ENCODE measurements at places on chromosomes 4 and X.

- DNase-seq = no peak
These were observed 121.1 kb downstream of the GLRA3 start for GRCh38 chr4:174707902-174708301.

DNA sequence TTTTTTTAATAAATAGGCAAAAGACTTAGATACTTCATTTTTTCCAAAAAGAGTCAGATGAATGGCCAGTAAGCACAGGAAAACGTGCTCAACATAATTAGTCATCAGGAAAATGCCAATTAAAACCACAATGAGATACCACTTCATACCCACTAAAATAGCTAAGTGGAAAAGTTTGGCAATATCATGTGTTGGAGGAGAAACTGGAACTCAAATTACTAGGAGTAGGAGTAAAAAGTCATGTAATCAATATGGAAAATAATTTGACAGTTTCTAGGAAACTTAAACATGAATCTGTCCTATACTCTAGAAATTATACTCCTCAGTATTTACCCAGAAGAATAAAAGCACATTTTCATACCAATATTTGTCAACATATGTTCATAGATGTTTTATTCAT lies 449.8 kb downstream of the INPP4B start:
- no peak for DNase-seq

GRCh38 chr4:168503652-168504362 lies 7.0 kb downstream of the PALLD start:
- no peak for DNase-seq

DNA sequence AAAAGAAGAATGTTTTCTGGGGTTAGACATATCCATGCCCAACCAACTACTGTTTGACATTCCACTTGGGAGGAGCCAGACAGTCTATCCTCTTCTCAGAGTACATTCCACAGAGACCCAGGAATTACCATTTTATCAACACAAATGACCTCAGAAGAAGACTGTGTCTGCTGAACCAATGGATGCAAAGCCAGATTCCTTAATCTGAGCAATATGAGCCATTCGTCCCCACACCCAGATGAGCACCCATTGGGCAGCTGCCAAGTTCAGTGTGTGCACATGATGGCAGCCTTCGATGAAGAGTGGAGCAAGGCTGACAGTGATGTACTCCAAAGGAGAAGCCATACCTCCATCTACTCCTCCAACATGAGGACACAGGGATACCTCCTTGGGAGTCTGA lies 111.3 kb downstream of the ZNF674 start:
- DNase-seq = peak; percentile 21

Data from choroid plexus epithelial cell (primary cell).